Fibroblast of pulmonary artery (primary cell): ENCODE measurements at places on chromosomes 7 and 10.

DNA sequence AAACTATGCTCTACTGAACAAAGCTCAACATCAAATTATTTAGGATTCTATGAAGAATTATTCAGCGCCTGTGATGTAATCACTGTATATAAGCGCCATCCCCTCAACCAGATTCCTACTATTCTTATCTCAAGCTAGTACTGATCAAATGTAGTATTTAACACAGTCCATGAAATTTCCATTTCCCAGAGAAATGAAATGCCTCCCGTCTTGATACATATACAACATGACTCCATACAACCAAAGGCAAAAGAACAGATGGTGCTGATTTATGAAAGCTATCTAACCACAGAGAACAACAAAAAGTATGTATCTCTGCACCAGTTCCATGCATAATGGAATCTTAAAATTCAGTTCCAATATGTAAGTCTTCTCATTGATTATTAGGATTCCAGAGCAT is 406.1 kb downstream of the PARD3 start:
- no peak for DNase-seq

GRCh38 chr7:99004216-99004615 is 125.9 kb downstream of the TRRAP start:
- DNase-seq, result peak; percentile 10

DNA sequence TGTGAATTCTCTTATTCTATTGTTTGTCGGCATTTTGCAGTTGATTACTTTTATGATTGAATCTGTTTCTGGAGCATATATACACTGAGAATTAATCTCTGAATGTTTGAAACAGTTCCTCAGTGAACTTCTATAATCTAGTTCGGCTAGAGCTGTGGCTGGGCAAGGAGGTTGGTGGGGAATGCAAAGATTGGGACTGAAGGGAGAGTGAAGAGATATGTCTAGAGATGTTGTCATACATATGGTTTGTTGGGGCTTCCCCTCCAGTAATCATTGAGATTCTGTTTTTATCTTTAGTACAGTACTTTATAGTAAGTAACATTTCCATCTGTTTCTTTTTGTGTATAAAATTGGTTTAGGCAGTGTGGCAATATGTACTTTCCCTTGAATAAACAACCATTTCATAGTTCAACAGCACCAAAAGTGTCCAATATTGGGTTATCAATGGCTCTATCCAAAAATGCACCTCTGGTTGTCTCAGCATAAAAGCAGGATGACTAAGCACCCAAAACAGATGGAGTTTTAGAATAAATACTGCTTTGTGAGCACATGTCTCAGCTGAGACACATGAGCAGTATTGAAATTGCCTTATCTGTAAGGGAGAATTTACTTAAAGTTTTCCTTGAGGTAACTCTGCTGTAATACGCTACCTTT is 36.7 kb downstream of the WAC start:
- DNase-seq, result peak; percentile 34

DNA sequence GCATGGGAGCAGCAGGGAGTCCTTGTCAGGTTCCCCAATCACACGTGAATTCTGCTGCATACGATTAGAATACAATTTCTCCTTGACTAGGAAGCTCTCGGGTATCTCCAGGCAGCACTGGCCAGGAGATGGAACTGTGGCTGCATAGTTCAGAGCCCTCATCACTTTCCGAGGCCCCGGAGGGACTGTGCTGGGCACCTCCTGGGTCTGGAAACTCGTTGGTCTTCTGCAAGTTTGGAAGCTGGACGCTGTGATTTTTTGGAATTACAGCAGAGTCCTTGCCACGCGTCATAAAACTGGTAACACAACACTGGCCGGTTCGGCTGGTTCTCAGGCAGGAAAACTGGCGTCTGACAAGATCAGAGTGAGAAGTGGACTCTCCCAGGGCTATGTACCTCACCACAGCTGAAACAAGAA is 216.1 kb downstream of the CCDC3 start:
- no peak for DNase-seq

DNA sequence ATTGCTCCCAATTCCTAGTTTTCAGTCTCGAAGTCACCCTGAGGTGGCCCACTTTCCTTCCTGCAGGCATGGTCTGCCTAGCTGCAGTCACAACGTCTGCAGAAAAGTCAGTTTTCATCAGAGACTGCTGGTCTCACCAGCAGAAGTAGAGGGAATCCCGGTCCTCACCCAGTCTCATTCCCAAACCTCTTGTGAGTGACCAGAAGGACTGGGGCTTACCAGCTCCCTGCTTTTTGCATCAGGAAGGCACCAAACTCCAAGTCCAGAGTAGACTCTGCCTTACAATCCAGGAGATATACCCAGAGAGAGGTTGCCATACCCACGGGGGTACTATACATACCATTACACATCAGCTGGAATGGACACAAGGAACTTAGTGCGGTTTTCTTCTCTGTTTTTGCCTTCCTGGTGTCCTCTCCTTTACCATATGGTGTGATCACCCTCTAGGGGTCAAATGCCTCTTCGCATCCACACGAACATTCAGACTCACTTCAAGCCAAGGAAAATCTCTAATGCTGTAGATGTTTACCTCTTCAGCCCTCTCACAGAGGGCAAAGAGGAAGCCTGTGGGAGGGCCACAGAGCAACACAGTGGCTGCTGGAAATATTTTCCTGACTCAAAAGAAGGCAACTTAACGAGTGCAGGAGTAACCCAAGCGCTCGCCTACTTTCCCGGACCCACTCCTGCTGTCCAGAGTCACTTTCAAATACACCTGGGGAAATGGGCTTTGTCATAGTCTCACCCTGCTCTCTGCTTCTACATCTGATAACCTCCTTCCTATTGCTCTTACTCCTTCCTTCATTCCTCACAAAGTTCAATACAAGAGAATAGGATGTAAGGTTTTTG is 220.9 kb downstream of the C7orf25 start:
- peak; percentile 84 for DNase-seq

- DNase-seq, result no peak
These were observed 81.7 kb downstream of the HDAC9 start for GRCh38 chr7:18577096-18577771.

- no peak for DNase-seq
These were observed 45.7 kb upstream of the PTPRN2 start for GRCh38 chr7:158633055-158633956.

- peak; percentile 73 for DNase-seq
These were observed 94.0 kb downstream of the ELMO1 start for GRCh38 chr7:37354656-37355131.

DNA sequence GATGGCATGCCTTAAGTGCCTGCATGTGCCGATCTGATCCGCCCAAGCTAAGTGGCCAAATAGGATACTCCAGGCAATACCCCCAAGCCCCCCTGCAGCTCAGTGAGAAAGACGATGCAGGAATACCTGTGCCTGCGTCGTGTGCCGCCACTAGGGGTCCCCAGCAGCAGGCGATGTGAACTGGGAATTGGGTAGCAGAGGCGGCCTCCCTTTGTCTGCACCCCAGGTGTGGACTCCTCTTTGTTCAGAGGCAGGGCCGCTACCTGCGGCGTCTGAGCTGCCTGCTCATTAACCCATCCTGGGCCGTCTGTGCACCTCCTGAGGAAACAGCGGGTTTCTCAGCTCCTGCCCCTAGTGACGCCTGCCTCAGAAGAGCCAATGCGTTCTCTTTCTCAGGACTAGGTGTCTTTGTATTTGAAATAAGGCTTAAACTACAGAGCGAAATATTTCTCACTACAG is 4.8 kb upstream of the CHN2 start:
- DNase-seq, result peak; percentile 49

GRCh38 chr7:461117-461452 is 58.6 kb downstream of the PDGFA start:
- no peak for DNase-seq

GRCh38 chr7:117809958-117810357 is 63.3 kb downstream of the CTTNBP2 start:
- DNase-seq, result no peak

DNA sequence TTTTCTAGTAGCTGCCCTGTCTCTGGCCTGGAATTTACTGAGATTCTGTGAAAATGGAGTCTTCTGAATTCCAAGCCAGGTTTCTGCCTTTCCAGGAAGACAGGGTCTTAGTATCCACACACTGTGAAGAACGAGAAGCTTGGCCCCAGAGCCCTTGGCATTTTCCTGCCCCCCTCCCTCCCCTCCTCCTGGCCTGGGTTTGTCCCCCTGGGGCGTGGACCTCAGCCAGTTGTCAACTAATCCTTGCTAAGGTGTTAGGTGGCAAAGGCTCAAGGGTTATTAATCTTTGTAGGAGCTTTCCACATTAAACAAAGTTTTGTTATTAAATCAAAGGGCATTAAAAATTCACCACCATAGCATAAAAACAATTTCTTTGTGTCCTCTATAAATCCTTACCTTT is 329.5 kb downstream of the RNLS start:
- DNase-seq, result no peak

DNA sequence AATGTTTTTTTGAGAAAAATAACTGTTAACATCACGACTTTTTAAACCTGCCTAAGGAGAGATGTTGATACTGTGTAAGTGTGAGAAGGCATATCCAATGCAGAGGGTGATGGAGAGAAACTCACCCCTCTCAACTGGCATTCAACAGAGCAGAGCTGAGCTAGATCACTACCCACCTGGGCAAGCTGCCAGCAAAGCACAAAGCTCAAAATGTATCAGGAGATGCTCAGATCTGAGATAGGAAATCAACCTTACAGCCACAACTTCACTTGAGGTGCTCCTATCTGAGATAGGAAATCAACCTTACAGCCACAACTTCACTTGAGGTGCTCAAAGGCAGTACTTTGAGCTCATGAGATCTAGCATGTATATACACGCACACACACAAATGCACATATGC is 151.5 kb upstream of the PDE1C start:
- no peak for DNase-seq

- DNase-seq, result no peak
These were observed 28.4 kb upstream of the MRC1 start for GRCh38 chr10:17780727-17781126.

DNA sequence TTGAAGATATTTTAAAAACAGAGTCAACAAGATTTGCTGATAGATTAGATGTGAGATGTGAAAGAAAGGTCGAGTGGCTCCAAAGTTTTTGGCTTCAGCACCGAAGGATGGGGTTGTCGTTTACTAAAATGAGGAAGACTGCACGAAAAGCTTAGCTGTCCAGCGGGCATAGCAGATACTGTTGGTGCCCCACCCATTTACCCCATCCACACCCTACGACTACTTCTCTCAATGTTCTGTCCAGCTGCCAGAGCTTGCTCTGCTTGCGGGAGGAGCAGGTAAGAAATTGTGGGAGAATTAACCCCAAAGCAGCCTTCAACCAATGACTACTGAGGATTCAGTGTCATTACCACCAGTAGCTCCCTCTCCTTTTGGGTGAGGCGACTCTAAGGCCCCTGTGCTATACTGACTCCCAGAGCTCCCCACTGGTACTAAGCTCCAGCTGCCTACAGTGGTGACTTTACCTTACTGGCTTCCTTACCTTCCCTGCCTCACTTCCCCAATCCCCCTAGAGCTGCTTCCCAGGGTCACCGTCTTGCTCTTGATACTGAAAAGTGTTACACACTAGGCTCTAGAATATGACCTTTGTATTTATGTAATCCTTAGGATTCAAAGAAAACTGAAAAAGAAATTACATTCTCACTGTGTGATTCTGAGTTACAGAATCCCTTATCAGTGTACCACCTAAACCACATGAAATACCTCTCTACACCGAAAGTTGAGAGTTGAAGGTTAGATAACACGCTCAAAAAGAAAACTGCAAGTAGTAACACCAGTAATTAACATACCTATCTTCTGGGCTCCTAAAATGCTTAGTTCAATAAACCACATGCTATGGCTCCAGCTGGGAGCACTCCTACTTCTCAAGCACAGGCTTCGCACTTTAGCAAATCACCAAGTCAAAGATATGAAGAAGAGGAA is 22.3 kb downstream of the CACUL1 start:
- DNase-seq, result no peak

- peak; percentile 35 for DNase-seq
These were observed 18.6 kb downstream of the OCM2 start for GRCh38 chr7:97971120-97971989.

DNA sequence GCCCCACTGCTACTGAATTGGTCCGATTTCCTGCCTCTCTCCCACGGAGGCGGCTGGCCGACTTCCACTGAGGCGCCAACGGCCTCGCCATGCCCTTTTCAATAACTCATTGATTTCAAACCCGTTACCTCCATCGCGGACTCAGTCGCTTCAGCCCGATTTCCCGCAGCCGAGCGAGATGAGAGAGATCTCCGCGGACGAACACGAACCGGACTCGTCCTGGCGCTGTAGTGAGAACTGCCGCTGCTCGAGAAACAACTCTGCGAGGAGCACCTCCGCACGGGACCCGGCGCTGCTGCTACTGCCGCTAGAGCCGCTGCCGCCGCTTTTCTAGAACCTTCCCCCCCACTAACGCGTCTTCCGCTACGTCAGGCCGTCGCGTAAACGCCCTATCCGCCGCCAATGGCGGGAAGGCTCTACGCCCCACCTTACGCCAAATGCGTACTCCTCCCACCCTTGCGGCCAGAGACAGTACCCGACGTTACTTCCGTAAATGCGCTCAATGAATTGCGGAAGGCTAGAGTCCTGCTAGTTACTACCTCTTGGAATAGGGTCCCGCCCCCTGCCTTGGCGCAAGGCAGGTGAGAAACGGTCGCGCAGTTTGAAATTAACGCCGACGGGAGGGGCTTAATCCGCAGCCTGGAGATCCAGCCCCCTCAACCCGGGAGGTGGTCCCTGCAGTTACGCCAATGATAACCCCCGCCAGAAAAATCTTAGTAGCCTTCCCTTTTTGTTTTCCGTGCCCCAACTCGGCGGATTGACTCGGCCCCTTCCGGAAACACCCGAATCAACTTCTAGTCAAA is at the start of gene HNRNPA2B1:
HNRNPA2B1 (minus strand) TSS at position 303 of the 803 bp plus-strand sequence; CDS start at position 134, 169 bp downstream.
- peak; percentile 98 for DNase-seq

DNA sequence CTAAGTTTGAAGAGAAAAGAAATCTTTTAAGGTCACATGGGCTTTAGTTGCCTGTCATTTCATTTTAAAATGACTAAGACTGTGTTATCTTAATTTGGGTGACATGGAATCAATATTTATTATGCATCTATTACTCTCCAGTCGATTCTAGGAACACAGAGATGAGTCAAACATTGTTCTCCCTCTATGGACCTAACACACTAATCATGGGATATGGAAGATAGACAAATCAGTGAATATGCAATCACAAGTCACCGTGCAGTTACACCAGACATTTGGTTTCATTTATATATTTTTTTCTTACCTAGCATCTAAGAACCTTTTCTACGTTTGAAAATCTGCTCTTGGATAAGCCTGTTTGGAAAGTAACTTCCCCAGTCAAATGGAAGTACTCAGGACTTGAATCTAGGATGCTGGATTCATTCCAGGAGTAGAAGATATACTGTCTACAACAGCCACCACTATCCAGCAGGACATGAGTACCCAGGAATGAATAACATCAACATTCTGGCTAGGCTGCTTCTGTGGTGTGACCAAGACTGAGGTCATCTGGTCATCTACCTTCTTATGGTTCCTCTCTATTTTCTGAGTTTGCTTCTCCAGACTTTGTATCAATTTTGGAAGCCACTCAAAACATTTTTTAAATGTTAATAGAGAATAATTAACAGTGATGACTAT is 902.9 kb upstream of the LRRN3 start:
- DNase-seq, result no peak

GRCh38 chr7:49398746-49399145 is 374.7 kb upstream of the VWC2 start:
- DNase-seq, result peak; percentile 0
